ENCODE measurements at places on chromosomes 6 and 20.

DNA sequence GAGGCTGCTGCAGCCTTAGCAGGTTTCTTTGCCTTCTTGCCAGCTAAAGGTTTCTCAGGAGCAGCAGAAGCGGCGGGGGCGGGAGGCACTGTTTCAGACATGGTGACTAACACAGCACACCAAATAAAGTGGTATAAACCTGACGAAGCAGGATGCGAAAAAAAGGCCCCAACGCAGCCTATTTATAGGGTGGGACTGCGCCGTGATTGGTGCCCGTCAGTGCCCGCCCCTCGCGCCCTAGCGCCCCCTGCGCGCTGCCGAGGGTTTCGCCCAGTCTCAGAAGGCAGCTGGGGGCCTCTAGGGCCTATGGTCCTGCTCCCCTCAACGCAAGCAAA is 55.0 kb downstream of the TRIM38 start:
- peak; percentile 46 for DNase-seq

GRCh38 chr6:44040786-44041185 is 86.5 kb downstream of the MRPL14 start:
- no peak for DNase-seq

GRCh38 chr6:6661684-6662083 is 73.2 kb downstream of the LY86 start:
- DNase-seq, result no peak

DNA sequence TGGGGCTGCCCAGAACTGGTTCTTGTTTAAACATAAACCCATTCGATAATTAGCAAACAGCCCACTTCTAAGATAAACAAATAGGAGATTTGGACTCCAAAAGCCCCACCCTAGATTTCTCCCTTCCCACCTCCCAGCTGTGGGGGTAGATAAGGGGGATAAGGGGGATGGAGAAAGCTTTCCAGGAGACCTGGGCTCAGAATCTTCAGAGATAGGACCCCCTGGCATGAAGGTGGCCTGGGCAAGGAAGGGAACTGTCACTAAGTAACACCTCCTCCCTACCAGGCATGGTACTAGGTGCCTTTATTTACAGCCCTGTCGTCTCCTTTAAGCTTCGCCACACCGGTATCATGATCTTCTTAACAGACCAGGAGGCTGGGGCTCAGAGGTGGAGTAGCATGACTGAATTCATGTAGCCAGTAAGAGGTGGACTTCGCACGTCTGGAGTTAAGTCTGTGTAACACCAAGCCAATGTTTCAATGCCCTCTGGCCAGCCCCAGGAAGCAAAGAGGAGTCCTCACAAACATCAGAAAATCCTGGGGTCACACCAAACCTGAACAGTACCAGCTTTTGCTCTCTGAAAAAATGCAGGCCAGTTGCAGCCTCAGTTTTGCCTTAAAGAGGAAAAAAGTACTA is 4.6 kb downstream of the SDC4 start:
- no peak for DNase-seq

- no peak for DNase-seq
Measured at GRCh38 chr6:51021171-51021570, 202.5 kb downstream of the TFAP2B start.

- no peak for DNase-seq
Measured at GRCh38 chr20:44068316-44069201, 118.4 kb downstream of the JPH2 start.

DNA sequence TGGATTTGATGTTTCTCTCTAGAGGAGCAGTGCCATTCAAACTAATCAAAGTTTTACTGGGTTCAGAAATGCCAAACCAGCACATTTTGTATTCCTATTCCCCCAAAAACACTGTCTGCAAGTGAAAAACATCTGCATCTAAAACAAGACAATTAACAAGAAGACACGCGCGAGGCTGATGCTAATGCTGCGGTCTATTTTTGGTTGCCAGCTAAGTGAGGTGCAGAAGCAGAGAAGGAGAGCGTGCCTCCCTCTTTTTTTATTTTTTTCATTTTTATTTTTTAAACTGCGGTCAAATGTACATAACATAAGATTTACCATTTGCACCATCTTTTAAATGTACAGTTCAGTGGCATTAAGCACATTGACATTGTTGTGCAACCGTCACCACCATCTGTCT is 641.1 kb downstream of the DHX35 start:
- DNase-seq, result no peak

DNA sequence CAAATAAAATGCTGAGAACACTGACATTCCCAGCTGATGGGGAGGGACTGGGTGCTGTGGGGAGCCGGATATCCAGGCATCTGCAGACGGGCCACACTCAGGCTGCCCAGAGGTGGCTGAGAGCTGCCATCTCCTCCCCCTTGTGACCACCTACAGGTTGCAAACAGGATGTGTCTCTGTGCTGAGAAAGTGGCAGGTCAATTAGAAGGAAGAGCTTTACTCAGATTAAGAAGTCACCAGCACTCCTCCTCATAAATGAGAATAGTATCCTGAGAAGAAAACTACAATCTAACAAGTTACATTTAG is 63.0 kb downstream of the HUS1B start:
- no peak for DNase-seq

DNA sequence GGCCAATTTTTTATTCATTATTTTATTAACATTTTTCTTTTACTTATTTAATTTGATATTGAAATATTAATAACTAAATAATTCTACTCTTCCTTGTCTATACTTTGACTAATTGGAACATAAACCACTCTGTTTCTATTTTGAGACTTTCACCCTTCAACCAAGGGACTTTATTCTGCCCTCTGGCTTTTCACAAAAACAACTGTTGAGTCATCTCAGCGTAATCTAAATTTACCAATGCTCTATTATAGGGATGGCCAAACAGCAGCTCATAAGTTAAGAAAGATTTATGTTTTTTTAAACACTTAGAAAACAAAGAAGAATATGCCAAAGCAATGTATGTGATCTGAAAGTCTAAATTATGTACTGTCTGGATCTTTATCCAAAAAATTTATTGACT is 46.7 kb downstream of the DOP1A start:
- no peak for DNase-seq

DNA sequence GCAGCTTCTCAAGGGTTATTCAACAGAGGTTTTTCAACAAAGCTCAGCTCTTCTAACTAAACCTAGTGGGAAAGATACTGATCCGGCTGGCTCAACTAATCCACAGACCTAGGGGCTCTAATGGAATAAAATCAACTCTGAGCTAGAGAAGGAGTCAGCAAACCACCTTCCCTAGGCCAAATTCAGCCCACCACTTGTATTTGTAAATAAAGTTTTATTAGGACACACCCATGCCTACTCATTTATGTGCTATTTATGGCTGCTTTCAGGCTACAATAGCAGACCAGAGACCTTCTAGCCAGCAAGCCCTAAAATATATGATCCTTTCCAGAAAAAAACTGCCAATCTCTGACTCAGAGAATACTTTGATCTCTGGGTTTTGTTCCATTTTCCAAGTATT is 6.0 kb upstream of the RAB22A start:
- DNase-seq, result no peak

DNA sequence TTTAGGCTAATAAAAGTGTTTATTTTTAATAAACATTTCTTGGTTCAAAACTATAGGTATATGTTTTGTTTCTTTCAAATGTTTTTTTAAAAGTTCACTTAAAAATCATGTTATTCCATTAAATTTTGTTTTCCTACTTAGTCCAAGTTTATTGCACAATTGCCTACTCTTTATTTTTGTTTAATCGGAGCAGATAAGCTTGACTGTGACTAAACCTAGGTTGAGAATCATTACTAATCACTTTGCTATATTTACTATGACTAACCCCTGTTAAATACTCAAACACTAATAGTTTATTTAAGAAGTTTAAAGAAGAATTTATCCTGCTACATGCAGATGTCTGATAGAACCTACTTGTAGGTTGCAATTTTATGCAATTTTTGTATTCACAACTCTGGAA is 18.8 kb downstream of the MAP3K4 start:
- DNase-seq, result no peak

GRCh38 chr6:24910961-24911725 is 24.6 kb downstream of the RIPOR2 start:
- no peak for DNase-seq

GRCh38 chr6:144953552-144954240 is 668.6 kb downstream of the UTRN start:
- no peak for DNase-seq

DNA sequence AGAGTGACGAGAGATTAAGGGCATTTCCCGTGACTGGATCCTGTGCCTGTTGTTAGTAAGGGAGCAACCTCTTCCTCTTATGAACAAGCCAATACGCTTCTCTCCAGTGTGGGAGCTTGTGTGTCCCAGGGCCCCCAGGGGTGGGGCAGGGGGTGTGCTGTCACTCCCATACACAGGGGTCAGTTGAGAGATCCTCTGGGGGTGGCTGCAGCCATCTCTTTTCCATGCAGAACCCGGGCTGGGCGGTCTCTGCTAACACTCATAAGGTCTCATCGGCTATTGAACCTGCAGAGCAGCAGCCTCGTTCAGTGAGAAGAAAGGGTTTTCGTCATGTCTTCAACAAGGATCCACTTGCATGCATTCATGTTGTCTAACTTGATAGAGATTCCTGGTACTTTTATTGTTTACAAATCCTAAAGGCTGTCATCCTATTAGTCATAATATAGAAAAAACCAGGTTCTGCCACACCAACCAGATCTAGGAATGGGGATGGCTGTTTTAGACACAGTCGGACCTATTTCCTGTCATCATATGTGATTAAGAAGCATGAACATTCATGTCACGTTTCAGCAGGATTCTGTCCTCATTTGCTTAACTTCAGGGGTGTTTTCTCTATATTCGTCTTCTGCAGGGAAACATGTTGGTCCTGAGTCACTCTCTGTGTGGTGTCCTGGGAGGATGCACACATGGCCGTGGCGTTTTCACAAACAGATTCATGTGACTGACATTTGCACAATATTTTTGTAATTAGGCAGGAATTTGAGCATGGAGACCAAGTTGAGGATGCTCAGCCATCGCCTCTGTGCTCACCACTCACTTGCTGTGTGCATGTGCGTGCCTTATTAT is 13.3 kb upstream of the THBS2 start:
- no peak for DNase-seq

- DNase-seq, result no peak
Measured at GRCh38 chr6:105184921-105185320, 5.1 kb upstream of the POPDC3 start.

DNA sequence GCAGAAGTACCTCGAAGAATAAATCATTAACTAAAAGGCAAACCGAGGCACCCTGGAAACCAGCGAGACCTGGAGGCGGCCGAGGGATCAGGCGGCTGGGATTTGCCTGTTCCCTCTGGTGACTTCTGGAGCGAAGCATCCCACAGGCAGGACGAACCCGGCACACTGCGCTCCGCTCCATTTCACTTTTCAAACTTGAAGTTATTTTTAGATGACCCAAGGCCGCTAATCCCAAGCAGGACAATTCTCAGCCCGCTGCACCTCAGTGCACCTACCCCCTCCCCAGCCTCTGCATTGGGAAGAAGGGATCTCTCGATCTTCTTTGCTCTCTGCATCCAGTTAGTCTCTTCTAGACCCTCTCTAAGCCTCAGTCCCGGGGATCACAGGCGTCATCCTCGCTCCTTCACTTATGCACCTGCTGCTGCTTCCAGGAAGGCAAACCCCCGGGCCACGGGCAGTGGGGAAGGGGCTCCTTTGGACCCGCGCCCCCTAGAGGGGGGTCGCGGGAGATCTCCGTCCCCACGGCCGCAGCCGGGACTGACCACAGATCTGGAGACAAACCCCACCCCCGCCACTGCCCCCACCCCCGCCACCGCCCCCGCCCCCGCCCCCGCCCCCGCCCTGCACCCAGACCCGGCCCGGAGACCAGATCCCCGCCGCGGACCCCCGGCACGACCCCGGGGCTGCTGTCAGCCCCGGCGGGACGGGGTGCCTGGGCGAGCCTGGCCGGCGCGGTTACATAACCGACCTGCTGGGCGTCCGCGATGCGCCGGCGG is 636 bp downstream of the RCAN2 start:
- no peak for DNase-seq

GRCh38 chr6:111444794-111445193 is 38.2 kb downstream of the REV3L start:
- DNase-seq, result no peak

- DNase-seq, result no peak
Measured at GRCh38 chr6:20213271-20213798, 1.1 kb upstream of the MBOAT1 start.

DNA sequence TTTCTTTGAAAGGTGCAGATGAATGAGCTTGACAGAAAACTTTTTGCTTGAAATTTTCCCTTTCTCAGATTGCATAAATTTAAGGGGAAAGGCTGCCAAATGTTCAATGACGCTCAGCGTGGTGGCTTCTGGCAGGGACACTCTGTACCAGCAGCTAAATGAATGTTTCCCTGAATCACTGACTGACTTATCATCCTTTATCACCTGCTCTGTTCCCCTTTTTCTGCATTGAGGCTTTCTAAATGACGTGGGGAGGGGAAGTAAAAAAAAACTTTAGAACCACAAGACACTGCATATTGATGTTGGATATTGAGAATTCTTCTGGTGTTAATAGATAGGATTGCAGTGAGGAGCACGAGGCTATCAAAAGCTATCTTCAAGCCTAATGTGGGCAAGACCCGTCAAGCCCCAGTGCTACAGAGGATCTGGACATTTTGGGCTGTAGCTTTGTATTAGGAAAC is 46.9 kb upstream of the ENPP5 start:
- no peak for DNase-seq

DNA sequence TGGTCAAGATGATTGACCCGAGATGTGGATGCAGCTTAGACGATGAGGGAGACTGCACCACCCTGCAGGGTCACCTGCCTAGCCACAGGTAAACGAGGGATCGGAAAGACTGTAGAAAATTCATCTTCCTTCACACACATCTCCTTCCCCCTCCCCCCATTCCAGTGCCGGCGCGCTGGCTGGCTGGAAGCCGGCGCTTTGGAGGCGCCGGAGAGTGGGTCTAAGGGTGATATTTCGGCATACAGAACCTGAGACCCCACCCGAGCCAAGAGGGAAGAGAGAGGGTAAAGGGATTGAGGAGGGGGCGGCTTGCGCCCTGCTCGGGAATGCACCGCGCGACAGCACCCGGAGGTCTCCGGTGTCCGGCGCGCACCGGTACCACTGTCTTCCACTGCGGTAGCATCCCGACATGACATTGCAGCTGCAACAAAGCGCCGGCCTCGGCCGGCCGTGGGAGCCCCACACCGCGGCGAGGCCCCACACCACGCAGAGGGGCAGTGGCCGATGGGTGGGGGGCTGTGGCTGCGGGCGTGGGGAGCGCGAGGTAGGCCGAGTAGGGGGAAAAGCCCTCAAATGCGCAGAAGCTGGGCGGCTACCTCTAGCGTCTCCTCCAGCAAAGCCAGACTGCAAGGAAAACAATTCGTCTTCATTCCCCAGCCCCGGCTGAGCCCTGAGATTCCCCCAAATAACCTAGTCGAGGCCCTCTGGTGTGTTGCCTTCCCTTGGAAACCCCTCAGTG is 984 bp downstream of the TNFRSF21 start:
- no peak for DNase-seq

DNA sequence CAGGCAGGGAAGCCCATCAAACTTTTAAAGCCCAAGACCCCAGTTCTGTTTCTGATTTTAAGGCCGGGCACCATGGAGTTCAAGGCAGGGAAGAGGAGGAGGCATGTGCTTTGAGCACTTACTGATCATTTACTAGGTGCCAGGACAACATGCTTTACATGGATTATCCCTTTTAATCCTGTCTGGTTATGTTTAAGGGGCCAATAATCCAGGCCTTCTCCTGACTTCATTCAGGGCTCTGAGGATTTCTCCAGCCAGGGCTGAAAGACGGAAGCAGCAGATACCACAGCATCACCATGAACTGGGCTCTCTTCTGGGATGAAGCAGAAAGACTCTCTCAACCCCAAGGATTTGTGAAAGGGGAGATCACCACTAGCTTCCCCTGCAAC is 4.1 kb downstream of the CCND3 start:
- no peak for DNase-seq

- DNase-seq, result no peak
Measured at GRCh38 chr20:17870086-17870740, 98.4 kb downstream of the SNX5 start.

- no peak for DNase-seq
Measured at GRCh38 chr6:116443105-116443504, 18.1 kb upstream of the CALHM6 start.
